ENCODE measurements at places on chromosomes 7 and 10.

- no peak for DNase-seq
These were observed 69.5 kb upstream of the VOPP1 start for GRCh38 chr7:55641811-55642210.

DNA sequence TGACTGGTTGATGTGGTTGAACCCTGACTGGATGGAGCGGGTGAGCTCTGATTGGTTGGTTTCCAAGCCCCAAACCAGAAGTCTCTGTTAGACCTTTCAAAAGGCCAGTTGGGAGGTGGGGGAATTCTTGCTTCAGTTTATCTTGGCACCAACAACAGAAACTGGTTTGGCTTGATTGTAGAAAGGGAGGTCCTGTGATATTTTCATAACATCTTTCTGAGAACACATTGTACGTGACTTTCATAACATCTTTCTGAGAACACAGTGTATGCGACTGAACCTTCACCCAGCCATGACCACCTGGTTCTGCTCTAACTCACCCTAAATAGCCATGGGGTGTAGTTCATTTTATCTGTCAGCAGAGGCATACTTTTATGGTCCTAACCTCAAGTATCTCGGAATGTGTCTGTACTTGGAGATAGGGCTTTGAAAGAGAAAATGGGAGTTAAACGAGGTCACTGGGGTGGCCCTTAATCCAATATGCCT is 88.3 kb downstream of the GALNT17 start:
- DNase-seq: no peak

- DNase-seq: no peak
These were observed 144.4 kb downstream of the MAPK8 start for GRCh38 chr10:48450741-48451466.

DNA sequence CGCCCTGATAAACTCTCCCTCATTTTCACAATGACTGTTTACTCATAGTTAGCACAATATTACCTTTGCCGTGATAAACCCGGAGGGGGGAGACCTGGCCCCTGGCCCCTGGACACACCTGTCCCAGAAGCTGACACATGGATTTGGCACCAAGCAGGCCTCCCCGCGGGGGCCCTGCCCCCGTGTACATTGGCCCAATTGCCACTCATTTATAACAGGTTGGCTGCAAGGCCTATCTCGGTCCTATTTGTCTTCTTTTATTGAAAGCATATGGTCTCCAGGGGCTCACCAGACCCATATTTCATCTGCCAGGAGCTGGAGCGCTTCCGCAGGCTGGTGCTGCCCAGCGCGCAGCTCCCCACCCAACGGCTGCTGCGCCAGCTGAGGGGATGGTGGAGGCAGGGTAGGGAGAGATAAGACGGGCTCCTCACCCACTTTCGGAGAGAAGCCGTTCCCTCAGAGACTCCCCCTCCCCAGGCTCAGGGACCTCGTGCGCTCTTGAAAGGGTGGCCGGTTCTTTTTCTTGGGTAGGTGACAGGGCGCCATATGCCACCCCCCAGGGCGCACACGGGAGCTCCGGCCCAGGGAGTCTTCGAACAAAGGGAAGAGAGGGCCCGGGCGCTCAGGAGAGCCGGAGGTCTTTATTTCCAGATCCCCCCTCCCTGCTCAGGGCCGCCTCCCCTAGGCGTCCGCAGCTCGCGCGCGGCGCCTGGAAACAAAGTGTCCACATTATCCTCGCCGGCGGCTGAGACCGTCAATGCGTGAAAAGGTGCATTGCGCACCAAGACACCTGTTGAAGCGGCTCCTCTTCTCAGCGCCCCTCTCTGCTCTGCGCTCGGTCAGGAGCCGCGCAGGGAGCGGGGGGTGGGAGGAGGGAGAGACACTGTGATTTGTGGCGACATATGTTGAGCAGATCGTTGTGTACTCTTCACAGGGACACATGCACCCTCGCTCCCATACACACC is 4.3 kb upstream of the NEUROG3 start:
- no peak for DNase-seq

DNA sequence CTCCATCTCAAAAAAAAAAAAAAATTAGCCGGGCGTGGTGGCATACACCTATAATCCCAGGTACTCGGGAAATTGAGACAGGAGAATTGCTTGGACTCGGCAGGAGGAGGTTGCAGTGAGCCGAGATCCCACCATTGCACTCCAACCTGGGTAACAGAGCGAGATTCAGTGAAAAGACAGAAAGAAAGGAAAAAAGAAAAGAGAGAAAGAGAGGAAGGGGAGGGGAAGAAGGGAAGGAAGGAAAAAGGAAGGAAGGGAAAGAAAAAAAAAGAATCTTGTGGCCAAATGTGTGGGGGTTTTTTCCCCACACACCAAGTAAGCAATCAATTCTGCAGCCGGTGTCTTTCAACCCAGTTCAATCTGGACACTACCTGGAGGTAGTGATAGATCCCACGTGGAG is 9.0 kb upstream of the NAT16 start:
- DNase-seq: no peak

DNA sequence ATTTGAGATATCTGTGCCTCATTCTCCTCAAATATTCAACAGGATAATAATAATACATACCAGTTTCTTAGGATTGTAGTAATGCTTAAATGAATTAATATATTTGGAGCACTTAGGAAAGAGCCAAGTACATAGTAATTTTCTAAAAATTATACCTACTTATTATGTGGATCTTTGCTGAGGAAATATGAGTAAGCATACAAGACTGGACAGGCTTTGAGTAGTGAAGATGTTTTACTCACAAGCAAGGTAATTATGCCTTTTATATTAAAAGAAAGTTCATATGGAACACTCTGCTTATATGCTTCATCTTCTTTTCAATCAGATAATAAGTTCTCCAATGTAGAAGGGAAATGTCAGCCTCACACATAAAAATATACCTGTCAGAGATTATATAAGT is 337.5 kb upstream of the KAT6B start:
- DNase-seq: no peak

GRCh38 chr7:89335490-89335889 is 540.0 kb upstream of the TEX47 start:
- DNase-seq: no peak

All from T-helper 2 cell (primary cell).